Activated CD4-positive, alpha-beta T cell treated with anti-CD3 and anti-CD28 coated beads, Interleukin-2, amount 10 ng/mL, durations not matched to agents 7 days and 5 days (primary cell): ENCODE measurements at places on chromosomes 11 and 22. TPM values are rescaled to one million over a fixed set of nuclear protein-coding genes. Genes with fewer than 3 reads are reported as not detected.

GRCh38 chr11:123308077-123308476, 113.0 kb upstream of the CLMP start:
- no peak for DNase-seq

The NRIP3 gene
- 0.62 TPM for total RNA-seq

GRCh38 chr11:66017321-66017720, 5.5 kb downstream of the CST6 start:
- DNase-seq: no peak

DNA sequence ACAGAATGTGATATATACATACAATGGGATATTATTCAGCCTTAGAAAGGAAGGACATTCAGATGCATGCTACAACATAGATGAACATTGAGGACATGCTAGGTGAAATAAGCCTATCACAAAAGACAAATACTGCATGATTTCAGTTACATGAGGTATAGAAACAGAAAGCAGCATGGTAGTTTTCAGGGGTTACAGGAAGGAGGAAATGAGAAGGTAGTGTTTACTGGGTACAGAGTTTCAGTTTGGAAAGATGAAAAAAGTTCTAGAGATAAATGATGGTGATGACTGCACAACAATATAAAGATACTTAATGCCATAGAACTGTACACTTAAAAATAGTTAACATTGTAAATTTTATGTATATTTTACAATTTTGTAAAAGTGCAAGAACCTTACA, 266.7 kb upstream of the C11orf87 start:
- DNase-seq: no peak

DNA sequence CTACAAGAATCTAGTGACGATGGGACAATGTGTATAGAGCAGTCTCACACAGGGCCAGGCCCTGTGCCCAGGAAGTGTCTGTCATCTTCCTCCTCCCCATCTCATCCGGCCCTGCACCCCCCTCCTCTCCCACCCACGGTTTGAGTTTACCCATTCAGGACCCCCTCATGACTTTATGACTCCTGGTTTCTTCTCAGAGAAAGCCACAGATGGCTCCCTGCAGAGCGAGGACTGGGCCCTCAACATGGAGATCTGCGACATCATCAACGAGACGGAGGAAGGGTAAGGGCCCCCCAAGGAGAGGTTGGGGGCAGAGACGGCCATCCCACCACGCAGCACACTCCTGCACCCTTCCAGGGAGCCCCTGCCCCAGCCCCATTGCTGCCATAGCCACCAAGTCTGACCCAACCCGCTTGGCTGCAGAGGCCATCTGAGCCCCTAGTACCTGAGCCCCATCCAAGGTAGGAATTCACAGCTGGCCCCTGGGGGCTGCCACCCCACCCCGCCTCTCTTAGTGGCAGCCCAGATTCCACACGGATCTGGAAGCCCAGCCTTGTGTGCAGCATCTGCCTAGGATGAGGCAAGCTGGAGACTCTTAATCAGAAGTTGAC, 18.1 kb downstream of the TOM1 start:
- no peak for DNase-seq

DNA sequence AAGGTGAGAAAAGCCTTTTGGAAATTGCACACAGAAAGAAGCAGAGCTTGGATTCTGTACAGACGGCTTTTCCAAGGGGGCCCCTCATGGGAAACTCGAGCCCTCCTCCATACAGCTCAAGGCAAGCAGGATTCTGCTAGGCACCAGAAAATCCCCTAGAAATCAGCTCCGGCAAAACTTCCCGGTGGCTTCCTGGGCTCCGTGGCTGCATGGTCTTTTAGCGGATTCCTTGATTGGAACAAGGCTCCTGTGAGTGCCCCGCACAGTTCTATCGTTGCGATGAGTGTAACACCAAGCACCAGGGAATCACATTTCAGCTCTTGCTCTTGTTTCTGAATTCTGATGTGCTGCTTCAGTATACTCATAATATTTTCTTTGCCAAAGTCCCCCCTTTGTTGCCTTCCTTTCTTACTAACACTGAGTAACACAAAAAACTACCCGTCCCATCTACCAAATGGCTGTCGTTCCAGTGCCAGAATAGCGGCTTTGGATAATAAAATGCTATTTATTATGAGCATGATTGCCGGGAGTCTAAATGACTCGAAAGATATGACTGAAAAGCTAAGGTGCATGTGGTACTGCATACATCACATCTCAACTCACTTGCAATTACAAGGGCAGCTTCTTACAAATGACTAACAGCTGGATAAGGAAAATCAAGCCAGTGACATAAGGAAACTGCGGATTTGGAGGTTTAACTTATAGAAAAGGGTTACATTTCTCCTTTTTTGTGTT, 494.1 kb downstream of the DLG2 start:
- DNase-seq: no peak

The DEUP1 gene
- total RNA-seq: not detected

- DNase-seq: no peak
Observed at GRCh38 chr11:15586741-15587473, 472.2 kb downstream of the INSC start.

- no peak for DNase-seq
Observed at GRCh38 chr11:43408277-43408676, 49.6 kb downstream of the TTC17 start.

The AQP11 gene
- 0.20 TPM for total RNA-seq

GRCh38 chr11:41982276-41982675, 522.8 kb upstream of the LRRC4C start:
- DNase-seq: no peak

GRCh38 chr22:44587737-44588310, 89.8 kb upstream of the RTL6 start:
- no peak for DNase-seq

The ISX gene
- not detected for total RNA-seq

DNA sequence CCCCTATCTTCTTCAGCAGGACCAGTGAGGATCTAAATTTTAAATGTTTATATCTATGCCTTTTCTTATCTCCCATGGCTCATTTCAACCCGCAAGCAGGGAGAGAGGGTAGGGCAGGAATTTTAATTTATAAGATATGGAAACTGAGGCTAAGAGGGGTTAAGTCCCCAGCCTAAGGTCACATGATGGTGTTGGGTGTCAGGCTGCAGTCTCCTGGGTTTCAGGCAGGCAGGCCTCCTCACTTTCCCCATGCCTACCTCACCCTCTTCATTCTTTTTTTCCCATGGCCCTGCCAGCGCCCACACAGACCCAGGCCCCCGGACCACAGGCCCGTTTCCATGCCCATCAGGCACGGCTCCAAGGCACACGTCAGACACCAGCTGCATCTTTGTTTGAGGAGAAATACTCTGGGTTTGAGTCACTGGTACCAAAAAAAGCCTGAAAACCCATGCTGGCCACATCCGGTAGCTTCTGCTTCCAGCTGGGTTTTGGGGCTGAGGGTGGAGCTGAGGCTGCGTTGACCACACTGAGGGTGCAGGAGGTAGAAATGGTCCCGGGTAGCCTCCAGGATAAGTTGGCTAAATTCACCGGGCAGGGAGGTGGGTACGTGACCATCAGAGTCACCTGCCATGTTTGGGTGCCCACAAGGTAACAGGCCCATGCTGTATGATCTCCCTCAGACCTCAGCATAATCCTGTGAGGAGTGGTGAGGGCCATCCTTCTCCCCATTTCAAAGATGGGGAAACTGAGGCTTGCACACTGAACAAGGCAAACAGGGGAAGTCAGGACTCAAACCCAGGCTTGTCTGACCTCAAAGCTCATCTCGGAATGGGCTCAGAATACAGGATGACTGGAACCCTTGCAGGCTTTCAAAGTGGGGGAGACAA, 7.5 kb downstream of the CRYBB1 start:
- DNase-seq: peak; percentile 60

- DNase-seq: no peak
Observed at GRCh38 chr22:33051960-33052839, 6.0 kb downstream of the SYN3 start.

The KRTAP5-9 gene
- 0.19 TPM for total RNA-seq
